ENCODE measurements at places on chromosomes 7 and 10.

- DNase-seq = no peak
Observed at GRCh38 chr10:7457478-7458316, 46.9 kb upstream of the SFMBT2 start.

DNA sequence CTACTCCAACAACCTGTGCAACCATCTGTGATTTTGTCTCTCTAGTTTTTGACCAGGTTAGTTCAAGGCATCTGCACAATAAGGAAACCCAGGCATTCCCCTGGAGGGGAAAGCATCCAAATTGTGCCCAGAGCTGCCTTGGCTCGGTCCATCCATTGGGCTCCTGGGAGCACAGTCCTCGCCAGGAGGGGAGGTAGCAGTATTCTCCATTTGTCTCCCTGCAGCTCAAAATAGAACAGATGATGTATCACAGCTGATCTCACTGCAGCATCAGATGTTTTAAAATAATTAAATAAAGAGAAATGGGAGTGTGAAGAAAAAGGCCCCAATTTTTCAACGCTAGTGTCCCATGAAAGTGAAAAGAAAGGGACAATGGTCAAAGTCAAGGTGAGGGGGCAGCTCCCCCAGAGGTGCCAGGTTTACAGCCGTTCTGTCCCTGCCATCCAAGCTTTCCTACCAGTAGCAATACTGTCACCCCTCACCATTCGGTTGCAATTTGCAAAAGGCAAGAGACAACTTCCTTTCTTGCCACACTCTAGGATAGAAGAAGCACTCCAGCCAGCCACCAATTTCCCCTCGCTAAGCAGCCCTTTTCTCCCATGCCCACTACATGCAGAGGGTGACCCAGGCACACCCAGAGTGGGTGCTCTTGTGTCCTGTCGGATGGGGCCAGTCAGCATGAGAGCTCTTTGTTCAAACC lies 43.7 kb downstream of the KCNMA1 start:
- no peak for DNase-seq

GRCh38 chr7:34090816-34091215 lies 185.5 kb downstream of the BMPER start:
- no peak for DNase-seq

DNA sequence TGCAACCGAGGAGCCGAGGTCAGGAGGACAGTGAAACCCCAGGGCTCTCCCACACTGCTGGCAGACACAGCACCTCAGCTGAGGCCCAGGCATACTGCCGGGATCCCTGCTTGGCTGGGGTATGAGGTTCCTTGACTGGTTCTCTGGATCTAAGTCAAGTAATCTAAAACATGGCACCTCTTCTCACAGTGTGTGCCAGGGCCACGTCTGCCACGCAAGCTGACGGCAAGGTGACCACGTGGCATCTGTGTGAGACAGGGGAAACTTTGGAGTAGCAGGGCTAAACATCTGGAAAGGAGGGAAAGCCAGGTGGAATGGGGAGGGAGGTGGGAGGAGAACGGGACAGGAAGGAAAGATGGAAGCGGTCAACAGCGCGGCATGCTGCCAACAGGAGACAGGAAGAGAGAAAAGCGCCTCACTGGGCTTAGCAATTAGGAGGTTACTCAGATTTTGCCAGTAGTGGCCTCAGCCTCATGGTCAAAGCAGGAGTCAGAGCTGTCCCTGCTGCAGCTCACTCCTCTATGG lies 103.7 kb downstream of the CXCL12 start:
- no peak for DNase-seq

DNA sequence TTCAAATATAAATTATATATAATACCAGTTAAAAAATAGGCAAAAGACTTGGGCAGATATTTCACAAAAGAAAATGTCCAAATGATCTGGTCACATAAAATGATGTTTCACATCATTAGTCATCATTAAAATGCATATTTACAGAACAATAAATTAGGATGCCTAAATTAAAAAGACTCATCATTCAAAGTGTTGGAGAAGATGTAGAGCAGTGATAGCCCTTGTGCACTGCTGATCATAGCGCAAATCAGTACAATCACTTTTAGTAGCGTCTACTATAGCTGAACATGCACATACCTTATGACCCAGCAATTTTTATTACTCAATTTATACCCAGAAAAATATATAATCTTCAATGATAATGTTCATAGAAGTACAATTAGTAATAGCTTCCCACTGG lies 333.3 kb upstream of the ETV1 start:
- DNase-seq = no peak

- DNase-seq = no peak
Observed at GRCh38 chr10:3803927-3804741, 19.1 kb upstream of the KLF6 start.

DNA sequence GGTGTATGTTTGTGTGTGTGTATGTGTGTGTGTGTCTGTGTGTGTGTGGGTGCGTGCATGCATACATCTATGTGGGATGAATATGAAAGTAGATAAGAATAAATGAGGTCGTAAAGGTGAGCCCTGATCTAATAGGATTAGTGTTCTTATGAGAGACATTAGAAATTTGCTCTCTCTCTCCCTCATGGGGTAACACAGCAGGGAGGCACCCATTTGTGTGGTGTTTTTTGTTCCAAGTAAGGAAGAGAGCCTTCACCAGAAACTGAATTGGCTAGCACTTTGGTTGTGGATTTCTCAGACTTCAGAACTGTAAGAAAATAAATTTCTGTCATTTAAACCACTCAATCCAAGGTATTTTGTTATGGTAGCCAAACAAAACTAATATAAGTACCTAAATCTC lies 353.7 kb upstream of the CHRM2 start:
- DNase-seq = no peak

- DNase-seq = peak; percentile 77
Observed at GRCh38 chr7:148698397-148699023, at the start of gene CUL1. Gene CUL1 (plus strand): TSS chr7:148698903. CDS start chr7:148730123, 31,220 bp downstream.

DNA sequence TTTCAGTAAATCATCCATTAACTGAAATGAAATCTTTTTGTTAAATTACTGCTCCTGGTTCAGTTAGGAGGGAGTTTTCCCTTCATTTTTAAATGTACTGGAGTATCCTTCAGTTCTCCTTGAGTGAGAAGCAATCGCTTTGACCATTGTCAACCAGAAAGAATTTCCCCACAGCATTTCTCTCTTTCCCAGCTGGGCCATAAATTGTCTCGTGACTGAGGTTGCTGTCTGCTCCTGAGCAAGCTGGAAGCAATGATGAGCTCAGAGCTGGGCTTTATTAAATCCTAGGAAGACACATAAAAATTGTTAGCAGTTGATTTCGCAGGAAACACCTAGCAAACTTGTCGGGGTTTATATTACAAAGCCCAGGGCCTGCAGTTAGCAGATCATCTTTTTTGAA lies 102.0 kb upstream of the INSYN2A start:
- DNase-seq = no peak

DNA sequence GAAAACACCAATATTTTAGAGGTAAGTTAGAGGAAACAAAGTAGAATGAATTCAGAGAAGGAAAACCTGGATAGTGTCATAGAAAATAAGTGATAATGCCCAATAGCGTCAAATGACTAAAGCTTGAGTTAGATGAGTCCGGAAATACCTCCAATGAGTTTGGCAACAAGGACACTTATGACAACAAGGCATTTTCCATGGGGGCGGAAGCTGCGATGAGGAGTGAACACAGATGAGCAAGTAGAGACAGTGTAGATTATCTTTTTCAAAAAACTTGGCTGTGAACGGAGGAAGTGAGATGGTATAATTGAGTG lies 383 bp upstream of the R3HCC1L start:
- DNase-seq = no peak

DNA sequence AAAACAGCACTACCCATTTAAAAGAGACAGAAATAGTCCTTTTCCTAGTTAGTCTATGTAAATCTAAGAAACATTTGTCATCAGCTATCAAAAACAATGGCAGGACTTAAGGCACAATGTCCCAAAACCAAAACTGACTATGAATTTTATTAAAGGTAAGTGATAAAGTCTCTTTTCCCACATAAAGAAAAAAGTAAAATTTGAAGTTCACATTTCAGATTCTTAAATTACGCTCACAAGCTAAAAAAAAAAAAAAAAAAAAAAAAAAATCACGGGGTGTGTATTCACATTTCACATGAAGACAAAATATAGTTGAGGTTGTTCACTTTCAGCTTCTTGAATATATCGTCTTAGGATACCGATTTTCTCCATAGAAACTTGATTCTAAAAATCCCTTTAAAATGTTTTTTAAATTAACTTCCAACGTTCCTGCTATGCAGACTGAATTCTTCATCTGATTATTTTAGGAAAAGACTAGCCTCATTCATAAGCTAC lies 1.6 kb downstream of the P4HA1 start:
- no peak for DNase-seq

GRCh38 chr7:18975276-18975675 lies 142.2 kb downstream of the TWIST1 start:
- no peak for DNase-seq
